Retina (tissue), 1 donor: ENCODE measurements at places on chromosomes 7 and 10.
A peak's percentile ranks its signal among the peaks of the same experiment; 100 is the strongest.

GRCh38 chr10:125035588-125036295 lies 93.8 kb downstream of the ZRANB1 start:
- DNase-seq, result no peak

DNA sequence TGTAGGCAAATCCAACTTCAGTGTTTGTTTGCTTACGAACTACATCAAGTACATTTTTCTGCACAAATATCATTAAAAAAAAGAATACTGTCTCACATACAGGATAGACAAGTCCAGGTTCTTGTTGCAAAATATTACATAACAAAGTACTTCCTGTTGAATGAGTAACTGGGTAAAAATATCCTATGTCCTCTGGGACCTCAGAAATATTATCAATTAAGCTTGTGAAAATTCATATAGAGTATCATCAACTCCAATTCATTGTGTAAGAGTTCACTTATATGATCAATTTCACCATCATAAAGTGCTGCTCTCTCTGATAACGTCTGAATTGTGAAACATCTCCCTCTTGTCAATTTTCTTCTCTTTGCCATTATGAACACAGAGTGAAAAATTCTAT lies 22.6 kb downstream of the HERC4 start:
- no peak for DNase-seq

- DNase-seq, result no peak
Measured at GRCh38 chr10:120749072-120749471, 102.1 kb upstream of the WDR11 start.

DNA sequence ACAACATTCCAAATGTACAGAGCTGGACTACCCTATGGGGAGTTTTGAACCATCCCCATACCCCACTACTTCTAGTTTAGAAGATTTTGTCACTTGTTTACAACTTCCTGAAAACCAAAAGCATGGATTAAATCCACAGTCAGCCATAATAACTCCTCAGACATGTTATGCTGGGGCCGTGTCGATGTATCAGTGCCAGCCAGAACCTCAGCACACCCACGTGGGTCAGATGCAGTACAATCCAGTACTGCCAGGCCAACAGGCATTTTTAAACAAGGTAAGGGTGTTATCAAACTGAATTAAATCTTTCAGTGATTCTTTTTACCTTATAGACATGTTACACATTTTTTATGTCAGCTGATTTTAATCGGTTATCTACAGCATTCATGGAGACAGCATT lies 41.5 kb downstream of the AHR start:
- no peak for DNase-seq

- DNase-seq, result no peak
Measured at GRCh38 chr10:29280488-29280840, 8.4 kb upstream of the LYZL1 start.

GRCh38 chr10:121437596-121437995 lies 160.6 kb downstream of the FGFR2 start:
- DNase-seq, result peak; percentile 26

GRCh38 chr7:57300747-57301146 lies 149.2 kb upstream of the ZNF716 start:
- DNase-seq, result no peak

GRCh38 chr7:2564970-2565540 lies 6.3 kb downstream of the IQCE start:
- DNase-seq, result no peak

DNA sequence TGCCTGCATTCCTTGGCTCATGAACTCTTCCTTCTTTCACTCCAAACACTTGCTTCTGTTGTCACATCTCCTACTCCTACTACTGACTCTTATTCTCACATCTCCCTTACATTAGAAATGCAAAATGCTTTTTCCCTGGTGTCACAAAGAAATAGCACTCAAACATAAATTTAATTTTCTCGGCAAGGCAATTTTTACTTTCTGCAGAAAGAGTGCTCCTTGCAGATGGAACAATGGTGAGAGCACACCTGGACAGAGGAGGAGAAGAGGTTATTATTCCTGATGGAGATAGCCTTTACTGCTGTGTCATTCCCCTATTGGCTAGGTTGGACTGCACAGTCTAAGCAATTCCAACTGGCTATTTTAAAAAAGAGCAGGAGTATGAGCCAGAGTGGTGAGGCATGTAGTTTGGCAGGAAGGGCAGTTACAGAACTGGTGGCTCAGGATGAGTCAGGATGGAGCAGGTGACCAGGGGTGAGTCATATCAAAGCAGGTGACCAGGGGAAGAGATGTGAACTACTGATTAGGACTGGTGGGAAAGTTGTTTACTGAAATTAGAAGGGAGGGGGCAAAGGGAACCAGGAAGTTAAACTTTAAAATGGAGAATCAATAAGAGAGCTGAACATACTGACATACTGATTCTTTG lies 52.9 kb downstream of the CYP2C9 start:
- DNase-seq, result no peak

- DNase-seq, result peak; percentile 37
Measured at GRCh38 chr7:69906283-69906995, 308.2 kb downstream of the AUTS2 start.

GRCh38 chr7:148296994-148297644 lies 293.4 kb upstream of the C7orf33 start:
- no peak for DNase-seq

- no peak for DNase-seq
Measured at GRCh38 chr10:75028748-75029147, 82.7 kb upstream of the SAMD8 start.

GRCh38 chr7:65285906-65286864 lies 87.5 kb upstream of the ZNF92 start:
- no peak for DNase-seq

DNA sequence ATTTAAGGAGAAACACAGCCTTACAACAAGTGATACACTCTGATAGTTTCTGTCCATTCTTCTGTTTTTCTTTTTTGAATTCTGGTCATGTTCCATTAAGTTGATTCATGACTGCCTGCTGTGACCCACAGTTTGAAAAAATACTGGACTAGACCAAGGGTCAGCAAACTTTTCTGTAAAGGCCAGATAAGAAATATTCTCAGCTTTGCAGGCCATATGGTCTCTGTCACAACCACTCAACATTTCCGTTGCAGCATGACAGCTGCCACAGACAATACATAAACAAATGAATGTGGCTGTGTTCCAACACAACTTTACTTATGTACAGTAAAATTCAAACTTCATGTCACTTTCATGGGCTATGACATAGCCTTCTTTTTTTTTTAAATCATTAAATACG lies 156.7 kb downstream of the PLXNA4 start:
- DNase-seq, result no peak

- DNase-seq, result no peak
Measured at GRCh38 chr10:71782221-71782916, 9.0 kb upstream of the VSIR start.

- no peak for DNase-seq
Measured at GRCh38 chr10:36789974-36790373, 335.4 kb upstream of the ANKRD30A start.

DNA sequence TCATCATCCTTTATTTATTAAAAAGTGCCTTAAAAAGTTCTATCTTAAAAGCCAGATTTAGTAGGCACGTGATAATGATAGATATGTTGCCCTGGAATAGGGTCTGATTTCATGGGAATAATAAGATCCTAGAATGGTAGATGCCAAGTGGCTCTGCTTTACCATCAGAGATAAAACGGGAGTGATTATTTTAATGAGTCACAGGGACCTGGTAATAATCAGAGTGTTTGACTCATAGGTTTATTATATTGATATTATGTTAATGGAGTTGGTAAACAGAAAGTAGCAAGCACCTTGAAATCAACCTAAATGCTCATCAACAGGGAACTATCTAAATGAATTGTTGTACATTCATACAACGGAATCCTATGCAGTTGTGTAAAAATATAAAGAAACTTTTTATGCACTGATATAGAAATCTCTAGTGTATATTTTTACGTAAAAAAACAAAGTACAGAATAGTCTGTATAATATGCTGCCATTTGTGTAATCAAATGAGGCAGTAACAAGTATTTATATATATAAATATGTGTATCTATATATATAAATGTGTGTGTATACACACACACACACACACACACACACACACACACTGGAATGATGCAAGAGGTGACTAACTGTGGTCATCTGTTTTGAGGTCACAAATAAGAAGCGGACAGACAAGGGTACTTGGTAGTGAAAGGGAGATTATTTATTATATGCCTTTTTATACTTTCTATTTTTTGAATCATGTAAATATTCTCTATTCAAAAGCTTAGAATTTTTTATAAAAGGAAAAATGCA lies 78.6 kb upstream of the DYNC1I1 start:
- no peak for DNase-seq

- DNase-seq, result no peak
Measured at GRCh38 chr10:63423494-63423893, 42.3 kb downstream of the JMJD1C start.

DNA sequence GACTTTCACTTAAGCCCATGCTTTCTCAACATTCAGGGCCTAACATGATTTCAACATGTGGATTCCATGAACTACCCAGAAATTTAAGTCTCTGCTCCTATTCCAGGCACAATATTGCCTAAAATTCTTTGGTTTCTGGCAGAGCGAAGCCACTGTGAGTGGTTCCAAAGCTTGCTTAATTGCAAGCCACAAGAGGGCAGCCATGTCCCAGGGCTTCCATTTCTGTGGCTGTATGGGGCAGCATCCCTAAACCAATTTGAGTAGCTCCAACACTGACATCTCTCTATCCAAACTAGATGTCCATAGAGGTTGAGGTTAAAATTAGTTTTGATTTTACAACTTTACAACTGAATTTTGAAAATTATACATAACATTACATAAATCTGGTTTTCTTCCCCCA lies 56.3 kb upstream of the MDFIC start:
- DNase-seq, result peak; percentile 11

DNA sequence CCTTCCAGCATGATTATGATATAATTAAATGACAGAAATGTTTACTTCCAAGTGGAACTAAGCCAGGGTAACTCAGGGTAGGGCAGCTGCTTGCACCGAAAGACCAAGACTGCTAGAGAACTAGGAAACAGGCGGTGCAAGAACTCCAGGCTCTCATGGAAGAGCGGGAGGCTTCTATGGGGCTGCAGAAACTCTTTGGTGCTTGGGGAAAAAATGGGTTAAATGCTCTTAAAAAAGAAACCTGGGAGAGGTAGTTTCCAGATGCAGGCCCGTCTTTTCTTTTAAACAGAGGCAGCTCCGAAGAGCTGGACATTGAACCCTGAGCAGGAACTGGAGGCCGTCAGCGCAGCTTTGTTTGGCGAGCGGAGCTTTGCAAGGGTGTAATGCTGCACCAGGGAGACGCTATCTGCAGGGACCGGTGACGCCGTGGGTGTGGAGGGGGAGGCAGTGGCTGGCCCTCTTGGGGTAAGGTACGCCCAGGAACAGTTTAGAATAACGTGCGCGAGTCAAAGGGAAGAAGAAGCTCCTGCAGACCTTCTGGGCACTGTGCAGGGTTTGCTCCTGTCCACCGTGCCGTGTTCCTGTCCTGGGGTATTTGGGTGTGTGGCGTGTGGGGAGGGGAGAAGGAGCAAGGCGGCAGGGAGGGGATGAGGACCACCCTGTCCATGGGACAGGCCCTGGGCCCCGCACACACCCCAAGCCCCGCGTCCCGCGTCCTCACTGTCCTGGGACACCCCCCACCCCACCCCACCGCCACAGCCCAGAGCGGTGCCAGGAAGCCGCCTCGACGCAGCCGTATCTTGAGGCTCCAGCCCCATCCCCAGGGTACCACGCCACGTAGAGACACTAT lies 59.0 kb downstream of the EGFR start:
- DNase-seq, result no peak

- DNase-seq, result no peak
Measured at GRCh38 chr7:37429435-37429791, 19.3 kb downstream of the ELMO1 start.

GRCh38 chr10:91316486-91316885 lies 93.7 kb upstream of the HECTD2 start:
- no peak for DNase-seq

DNA sequence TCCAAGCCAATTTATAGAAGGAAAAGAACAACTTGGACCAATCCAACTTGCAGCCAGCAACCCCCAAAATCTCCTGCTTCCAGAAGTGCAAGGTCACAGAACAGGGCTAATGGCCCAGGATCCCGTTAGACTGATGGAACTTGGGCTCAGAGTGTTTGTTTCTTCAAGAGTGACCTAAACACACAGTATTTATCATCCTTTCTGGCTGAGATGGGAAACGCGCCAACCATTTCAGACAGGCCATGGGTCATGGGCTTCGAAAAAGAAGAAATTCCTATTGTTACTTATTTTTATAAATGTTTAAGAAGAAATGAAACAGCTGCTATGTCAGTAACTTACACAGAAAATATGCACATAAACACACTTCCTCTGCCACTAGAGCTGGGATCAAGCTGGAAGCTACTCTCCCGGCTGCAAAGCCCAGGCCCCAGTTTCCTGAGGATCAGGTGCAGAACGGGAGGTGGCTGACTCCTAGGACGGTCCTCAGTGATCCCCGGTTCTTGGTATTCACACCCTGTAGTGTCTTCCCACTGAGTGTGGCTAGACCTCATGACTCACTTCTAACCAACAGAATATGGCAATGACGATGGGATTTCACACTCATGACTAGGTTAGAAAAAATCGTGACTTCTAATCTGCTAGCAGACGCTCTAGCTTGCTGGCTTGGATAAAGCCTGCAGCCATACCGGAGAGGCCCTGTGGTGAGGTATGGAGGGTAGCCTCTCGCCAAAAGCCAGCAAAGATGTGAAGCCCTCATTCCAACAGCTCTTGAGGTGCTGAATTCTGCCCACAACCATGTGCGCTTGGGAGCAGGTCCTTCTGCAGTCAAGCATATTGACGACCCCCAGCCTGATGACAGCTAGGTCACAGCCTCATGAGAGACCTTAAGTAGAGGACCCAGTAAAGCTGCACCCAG lies 60.2 kb downstream of the CHST15 start:
- no peak for DNase-seq

- no peak for DNase-seq
Measured at GRCh38 chr7:29281782-29282541, 87.4 kb downstream of the CHN2 start.

GRCh38 chr7:45898222-45898621 lies 9.9 kb downstream of the IGFBP1 start:
- no peak for DNase-seq

GRCh38 chr10:91049296-91049987 lies 128.6 kb upstream of the ANKRD1 start:
- DNase-seq, result no peak

- DNase-seq, result no peak
Measured at GRCh38 chr7:27553273-27553672, 109.4 kb downstream of the HIBADH start.

GRCh38 chr10:130550952-130551674 lies 414.9 kb downstream of the GLRX3 start:
- DNase-seq, result no peak
